Activated CD4-positive, alpha-beta T cell treated with anti-CD3 and anti-CD28 coated beads, Interleukin-2, amount 10 ng/mL, durations not matched to agents 24 days and 14 days (primary cell): ENCODE measurements at places on chromosomes 1 and 21. TPM values are rescaled to one million over a fixed set of nuclear protein-coding genes. Genes with fewer than 3 reads are reported as not detected.

Gene WNT9A
- not detected in 2 replicates for total RNA-seq

Gene FMO2
- not detected in 2 replicates for total RNA-seq

Gene KIF21B
- 48.3 and 49.3 TPM in 2 replicates for total RNA-seq

Gene PRDM16
- total RNA-seq = not detected in 2 replicates

Gene CCNL2
- total RNA-seq = 144 and 146 TPM in 2 replicates

Gene SLC45A3
- 1.0 and 1.1 TPM in 2 replicates for total RNA-seq

DNA sequence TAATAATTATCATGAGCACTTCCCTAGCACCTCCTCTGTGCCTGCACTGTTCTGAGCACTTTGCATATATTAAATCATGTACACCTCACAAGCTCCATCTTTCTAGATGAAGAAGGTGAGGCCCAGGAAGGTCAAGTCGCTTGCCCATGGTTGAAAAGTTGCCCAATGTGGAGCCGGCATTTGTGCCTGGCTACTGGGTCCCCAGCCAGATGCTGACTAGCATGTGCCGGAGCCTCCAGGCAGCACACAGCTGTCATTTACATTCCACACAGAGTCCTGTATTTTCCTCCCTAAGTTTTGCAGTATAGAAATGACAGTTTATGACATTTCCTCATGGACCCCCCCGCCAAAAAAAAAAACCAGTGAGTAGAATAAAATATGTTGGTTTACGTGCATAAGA, 94.3 kb downstream of the BCAR3 start:
- H3K27ac ChIP-seq = no peak overlapping the region
- H3K4me1 ChIP-seq = peaks cover 12% of the 10 kb centered on the region
- no peak overlapping the region for H3K4me3 ChIP-seq
- DNase-seq = no peak

- peaks cover 68% of the 10 kb centered on the region for H3K36me3 ChIP-seq
- DNase-seq = no peak
- peaks cover 12% of the 10 kb centered on the region for H3K4me1 ChIP-seq
- H3K27ac ChIP-seq = no peak overlapping the region
Observed at GRCh38 chr1:116405241-116406135, 32.4 kb downstream of the ATP1A1 start.

DNA sequence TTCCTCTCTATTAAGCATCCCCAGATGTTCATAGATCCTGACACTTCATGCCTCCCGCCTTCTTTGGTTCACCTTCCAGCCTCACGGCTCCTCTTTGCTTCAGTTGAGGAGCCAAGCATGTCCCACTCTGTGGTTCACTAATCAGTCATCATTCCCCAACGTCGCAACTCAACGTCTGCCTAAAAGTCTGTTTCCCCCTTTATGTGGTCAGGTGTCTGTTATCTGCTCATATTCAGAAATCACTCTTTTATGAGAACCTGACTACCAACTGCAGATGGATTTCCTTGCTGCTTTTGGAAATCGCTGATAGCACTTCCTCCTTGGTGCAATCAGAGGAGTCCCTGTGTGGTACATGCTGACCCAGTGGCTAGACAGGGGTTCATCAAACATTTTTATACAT, 94.1 kb upstream of the VANGL1 start:
- peaks cover 3% of the 10 kb centered on the region for H3K27me3 ChIP-seq
- no peak overlapping the region for H3K4me3 ChIP-seq
- H3K27ac ChIP-seq = no peak overlapping the region
- no peaks in the 10 kb centered on the region for H3K36me3 ChIP-seq
- H3K4me1 ChIP-seq = no peaks in the 10 kb centered on the region
- DNase-seq = no peak

GRCh38 chr1:157595356-157595755, 2.5 kb downstream of the FCRL4 start:
- no peaks in the 10 kb centered on the region for H3K4me1 ChIP-seq
- peaks cover 6% of the 10 kb centered on the region for H3K27me3 ChIP-seq
- H3K36me3 ChIP-seq = no peaks in the 10 kb centered on the region
- no peak for DNase-seq
- no peak overlapping the region for H3K4me3 ChIP-seq

DNA sequence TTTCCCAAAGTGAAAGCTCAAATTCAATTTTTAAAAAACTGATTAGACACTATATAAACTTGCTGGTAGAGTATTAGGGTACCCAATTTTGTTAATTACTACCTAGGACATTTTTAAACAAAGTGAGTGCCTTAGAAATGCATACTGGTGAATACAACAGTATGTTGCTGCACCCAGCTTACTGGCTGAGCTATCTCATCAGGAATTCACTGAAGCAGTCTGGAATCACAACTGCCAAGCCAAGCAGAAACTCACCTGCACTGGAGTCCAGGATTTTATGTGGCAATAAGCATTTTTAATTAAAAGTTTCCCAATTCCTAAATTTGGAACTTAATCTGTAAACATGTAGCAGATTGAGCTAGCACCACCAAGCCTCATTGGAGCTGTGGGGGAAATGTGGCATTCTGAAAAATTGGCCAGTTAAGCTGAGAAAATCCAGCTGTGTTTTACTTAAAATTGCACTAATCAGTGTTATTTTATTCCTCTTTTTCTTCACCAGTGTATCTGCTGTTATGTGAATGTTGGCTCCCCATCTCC, 61.8 kb downstream of the CLEC20A start:
- no peaks in the 10 kb centered on the region for H3K4me1 ChIP-seq
- no peaks in the 10 kb centered on the region for H3K27me3 ChIP-seq
- H3K36me3 ChIP-seq = no peaks in the 10 kb centered on the region

- H3K4me1 ChIP-seq = peaks cover 44% of the 10 kb centered on the region
- DNase-seq = peak; percentile 89
- no peaks in the 10 kb centered on the region for H3K27me3 ChIP-seq
- H3K4me3 ChIP-seq = peak within 1 kb of the TSS; percentile 63
Observed at GRCh38 chr1:183590244-183591191, at the start of gene NCF2. TSS of gene NCF2 (minus strand) at chr1:183590459. CDS start at chr1:183590329, 130 bp downstream.

DNA sequence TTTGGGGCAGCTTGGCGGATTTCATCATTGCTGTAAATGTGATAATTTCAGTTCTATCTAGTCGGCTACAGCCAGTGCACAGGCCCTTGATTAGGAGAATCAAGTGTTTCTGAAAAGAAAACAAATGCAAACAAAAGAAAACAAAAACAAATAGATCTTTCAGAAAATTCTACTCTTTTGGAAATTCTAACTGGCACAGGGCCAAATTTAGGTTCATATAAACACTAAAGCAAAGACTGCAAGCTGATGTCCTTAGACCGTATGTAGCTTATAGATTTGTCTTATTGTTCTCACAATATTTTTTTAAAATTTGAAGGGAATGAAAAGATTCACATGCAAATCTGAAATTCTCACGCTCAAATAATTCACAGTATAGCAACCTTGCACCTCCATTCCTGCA, 11.2 kb downstream of the UBR4 start:
- H3K4me1 ChIP-seq = peaks cover 18% of the 10 kb centered on the region
- peaks cover 48% of the 10 kb centered on the region for H3K36me3 ChIP-seq
- DNase-seq = no peak
- H3K4me3 ChIP-seq = no peak overlapping the region
- H3K27me3 ChIP-seq = no peaks in the 10 kb centered on the region

GRCh38 chr1:207000651-207001291, 30.5 kb upstream of the FCAMR start:
- H3K36me3 ChIP-seq = no peaks in the 10 kb centered on the region
- H3K4me1 ChIP-seq = no peaks in the 10 kb centered on the region
- no peak overlapping the region for H3K4me3 ChIP-seq
- no peak overlapping the region for H3K27ac ChIP-seq

DNA sequence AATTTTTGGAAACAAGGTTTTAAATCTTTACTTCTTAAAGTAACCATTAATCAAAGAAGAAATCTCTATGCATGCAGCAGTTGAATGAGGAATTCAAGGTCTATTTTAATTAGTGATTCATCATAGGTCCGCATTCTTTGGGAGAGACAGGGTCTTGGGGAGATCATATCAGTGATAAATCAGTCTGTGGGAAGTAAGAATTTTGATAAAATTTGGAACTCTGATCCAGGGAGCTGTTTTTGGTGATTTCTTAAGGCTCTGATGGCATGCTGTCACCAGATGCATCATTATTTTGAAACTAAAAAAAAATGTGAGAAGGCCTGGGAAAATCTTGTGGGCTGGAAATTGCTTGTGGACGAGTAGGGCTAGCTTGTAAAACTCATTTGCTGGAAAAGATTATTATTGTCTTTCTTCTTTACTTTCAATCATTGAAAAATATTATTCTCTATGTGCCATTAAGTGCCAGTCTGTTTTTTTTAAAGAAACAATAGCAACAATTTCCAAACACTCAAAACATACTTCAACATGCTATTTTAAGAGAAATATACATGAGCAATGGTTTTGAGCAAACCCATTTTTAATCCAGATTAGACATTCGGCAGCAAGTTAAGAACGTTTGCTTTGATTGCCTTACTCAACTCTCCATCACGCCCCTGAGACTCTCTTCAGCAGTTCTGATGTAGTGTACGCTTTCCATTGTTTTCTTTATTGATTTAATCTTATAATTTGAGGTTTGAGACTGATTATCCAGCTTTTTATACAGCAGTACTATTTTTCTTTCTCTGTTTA, 62.6 kb downstream of the ZBTB18 start:
- H3K36me3 ChIP-seq = no peaks in the 10 kb centered on the region
- DNase-seq = no peak
- no peak overlapping the region for H3K27ac ChIP-seq
- no peaks in the 10 kb centered on the region for H3K4me1 ChIP-seq
- no peak overlapping the region for H3K4me3 ChIP-seq
- H3K27me3 ChIP-seq = peaks cover 7% of the 10 kb centered on the region

DNA sequence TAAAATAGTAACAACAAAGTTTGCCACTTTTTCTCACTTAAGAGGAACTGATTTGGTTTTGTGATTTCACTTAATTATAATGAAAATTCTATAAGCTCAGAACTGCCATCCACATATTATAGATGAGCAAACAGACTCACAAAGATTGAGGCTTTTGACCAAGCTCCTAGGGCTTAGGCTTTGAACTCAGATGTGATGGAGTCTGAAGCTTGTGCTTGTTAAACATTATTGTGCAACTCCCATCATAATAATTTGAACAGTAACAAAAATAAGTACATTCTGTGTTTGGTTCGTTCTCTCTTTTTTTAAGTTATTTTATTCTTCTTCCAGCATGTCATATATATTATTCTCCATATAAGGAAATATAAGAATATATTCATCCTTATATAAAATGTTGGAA, 403.4 kb downstream of the PTPRC start:
- H3K36me3 ChIP-seq = peaks cover 37% of the 10 kb centered on the region
- DNase-seq = no peak
- H3K27me3 ChIP-seq = no peaks in the 10 kb centered on the region
- peaks cover 43% of the 10 kb centered on the region for H3K4me1 ChIP-seq

GRCh38 chr1:164836614-164837018, 277.6 kb downstream of the PBX1 start:
- no peak overlapping the region for H3K27ac ChIP-seq
- H3K4me1 ChIP-seq = no peaks in the 10 kb centered on the region

- peaks cover 56% of the 10 kb centered on the region for H3K4me1 ChIP-seq
- H3K4me3 ChIP-seq = no peak overlapping the region
- H3K36me3 ChIP-seq = peaks cover 26% of the 10 kb centered on the region
- peak overlapping the region; percentile 18 for H3K27ac ChIP-seq
- H3K27me3 ChIP-seq = no peaks in the 10 kb centered on the region
- no peak for DNase-seq
Observed at GRCh38 chr21:37455504-37455911, 88.9 kb downstream of the DYRK1A start.

- H3K27ac ChIP-seq = no peak overlapping the region
- H3K4me3 ChIP-seq = no peak overlapping the region
- H3K4me1 ChIP-seq = peaks cover 12% of the 10 kb centered on the region
- H3K36me3 ChIP-seq = peaks cover 39% of the 10 kb centered on the region
- no peaks in the 10 kb centered on the region for H3K27me3 ChIP-seq
- DNase-seq = no peak
Observed at GRCh38 chr1:150076066-150076465, 8.5 kb downstream of the VPS45 start.

DNA sequence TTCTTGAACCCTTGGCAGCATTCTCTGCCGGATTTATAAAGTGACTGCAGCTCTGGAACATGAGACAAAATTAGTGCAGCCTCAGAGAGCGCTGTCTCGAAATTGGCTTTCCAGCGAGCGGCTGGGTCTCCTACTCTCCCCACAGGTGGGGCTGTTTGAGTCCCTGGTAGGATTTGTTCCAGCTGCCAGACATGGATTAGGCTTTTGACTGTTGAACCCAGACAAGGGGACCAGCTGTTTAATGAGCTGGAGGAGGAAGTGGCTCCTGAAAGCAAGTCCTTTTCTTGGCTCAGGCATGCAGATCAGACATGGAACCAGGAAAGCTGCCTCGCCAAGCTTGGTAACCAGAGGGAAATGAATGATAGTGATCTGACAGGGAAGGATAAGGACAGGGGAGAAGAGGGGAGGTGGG, 69.6 kb downstream of the UBIAD1 start:
- no peak overlapping the region for H3K27ac ChIP-seq
- peaks cover 34% of the 10 kb centered on the region for H3K27me3 ChIP-seq
- no peak overlapping the region for H3K4me3 ChIP-seq
- DNase-seq = no peak
- peaks cover under 1% of the 10 kb centered on the region for H3K4me1 ChIP-seq

DNA sequence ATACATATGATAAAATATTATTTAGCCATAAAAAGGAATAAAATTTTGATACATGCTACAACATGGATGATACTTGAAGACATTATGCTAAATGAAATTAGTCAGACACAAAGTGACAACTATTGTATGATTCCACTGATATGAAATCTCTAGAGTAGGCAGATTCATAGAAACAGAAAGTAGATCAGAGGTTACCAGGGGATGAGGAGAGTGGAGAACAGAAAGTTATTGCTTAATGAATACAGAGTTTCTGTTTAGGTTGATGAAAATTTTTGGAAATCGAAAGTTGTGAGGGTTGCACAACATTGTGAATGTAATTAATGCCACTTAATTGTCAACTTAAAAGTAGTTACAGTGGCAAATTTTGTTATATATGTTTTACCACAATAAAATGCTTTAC, 315.7 kb upstream of the USP25 start:
- no peak overlapping the region for H3K4me3 ChIP-seq
- H3K27ac ChIP-seq = no peak overlapping the region
- H3K36me3 ChIP-seq = no peaks in the 10 kb centered on the region
- no peak for DNase-seq
- no peaks in the 10 kb centered on the region for H3K4me1 ChIP-seq

- no peaks in the 10 kb centered on the region for H3K4me1 ChIP-seq
- H3K27me3 ChIP-seq = no peaks in the 10 kb centered on the region
- H3K4me3 ChIP-seq = no peak overlapping the region
- DNase-seq = no peak
- H3K27ac ChIP-seq = no peak overlapping the region
Observed at GRCh38 chr1:74375376-74375775, 137.0 kb downstream of the LRRC53 start.
